ENCODE measurements at places on chromosomes 6 and 20.

- DNase-seq, result no peak
These were observed at the start of gene CCDC170 for GRCh38 chr6:151493804-151494234. TSS of gene CCDC170 (plus strand) at chr6:151494017. CDS start at chr6:151494129, 112 bp downstream.

- DNase-seq, result no peak
These were observed 261.4 kb upstream of the JARID2 start for GRCh38 chr6:14984519-14984853.

DNA sequence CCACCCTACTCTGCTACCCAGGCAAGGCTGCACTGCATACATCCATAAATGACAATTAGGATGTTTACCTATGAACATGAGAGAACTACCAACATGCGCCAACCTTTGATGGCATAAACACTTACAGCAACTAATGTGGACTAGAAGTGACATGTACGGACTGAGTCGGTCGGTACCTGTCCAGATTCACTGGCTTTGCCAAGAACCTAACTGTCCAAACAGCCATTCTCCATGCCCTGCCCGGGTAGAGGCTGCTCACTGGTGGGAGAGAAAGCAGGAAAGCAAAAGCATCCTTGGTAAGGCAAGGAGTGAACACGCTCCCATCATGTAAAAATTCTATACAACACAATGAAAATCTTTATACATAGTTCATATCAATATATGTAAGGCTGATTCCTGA lies 30.0 kb downstream of the SYNDIG1 start:
- DNase-seq, result no peak

DNA sequence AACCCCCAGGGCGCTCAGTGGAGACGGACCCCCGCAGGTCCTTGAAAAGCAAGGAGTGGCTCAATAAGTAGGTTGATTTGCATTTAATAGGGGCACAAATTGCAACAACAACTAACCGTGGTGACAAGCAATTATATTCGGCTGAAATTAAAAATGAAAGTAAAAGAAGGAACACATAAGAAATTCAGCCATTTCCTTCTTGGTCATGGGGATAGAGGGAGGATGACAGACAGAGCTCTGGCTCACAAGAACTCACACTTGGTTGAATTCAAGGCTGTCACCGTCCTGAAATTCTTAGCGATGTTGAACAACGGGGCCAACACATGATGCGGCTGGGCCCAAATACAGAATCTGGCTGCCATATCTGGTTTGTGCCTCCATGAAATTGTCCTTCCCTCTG lies 129.0 kb downstream of the EDN3 start:
- no peak for DNase-seq

DNA sequence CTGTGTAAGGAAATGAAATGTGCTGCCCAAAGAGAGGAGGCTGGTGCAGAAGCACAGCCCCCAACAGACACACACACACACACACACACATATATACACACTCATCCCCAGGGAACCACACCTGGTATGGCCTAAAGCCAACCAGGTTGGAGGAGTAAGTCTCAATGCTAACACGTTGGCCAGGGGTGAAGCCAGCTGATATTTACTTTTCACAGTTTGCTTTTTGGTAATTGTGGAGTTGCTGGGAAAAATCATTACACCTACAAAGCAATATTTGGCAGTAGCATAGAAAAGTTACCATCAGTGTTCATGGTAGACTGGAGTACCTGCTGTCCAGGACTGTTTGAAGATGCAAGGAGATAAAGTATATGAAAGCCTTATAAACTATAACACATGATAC lies 50.3 kb upstream of the NAA20 start:
- no peak for DNase-seq

DNA sequence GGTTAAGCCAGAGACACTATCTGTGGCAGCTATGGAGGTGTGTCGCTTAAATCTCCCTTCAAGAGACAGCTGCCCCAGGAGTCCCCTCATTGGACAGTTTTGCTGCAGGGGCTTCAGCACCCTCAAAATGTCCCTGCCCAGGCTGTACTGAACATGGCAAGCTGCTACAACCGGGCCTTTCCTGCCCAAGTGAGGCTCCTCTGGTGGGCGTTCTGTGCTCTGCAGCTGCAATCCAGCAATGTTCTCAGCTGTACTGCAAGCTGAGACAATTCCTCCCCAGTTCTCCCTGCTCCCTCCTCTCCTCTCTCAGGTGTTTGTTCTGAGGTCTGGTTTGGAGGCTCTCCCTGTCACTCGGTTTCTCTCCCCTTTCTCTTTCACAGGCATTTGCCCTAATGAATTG lies 190.8 kb upstream of the LAMP5 start:
- DNase-seq, result no peak

GRCh38 chr6:164185471-164185871 lies 771.0 kb downstream of the QKI start:
- no peak for DNase-seq

DNA sequence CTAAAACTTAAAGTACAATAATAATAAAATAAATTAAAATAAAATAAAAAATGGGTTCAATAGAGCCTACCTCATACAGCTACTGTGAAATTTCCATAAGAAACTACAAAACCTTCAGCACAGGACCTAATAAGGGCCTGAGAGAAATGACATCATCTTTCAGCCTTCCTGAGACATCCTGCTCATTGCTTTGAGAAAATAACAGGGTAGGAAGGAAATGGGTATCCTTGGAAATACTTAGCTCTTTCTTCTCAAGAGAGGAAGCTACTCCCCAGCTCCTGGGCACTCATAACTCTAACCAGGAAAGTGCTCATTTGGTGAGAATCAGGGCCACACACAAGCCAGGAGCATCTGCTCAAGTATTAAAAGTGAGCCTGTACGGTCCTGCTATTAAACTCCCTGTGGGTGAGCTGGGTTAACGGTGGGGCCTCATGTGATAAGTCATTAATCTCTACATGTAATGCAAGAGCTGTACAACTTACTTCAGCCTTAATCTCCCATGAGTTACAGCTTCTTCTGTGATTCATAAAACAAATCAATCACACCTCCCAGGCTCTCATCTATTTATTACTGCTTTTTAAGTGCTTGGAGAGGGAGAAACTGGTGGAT lies 141.4 kb downstream of the MAFB start:
- DNase-seq, result no peak

DNA sequence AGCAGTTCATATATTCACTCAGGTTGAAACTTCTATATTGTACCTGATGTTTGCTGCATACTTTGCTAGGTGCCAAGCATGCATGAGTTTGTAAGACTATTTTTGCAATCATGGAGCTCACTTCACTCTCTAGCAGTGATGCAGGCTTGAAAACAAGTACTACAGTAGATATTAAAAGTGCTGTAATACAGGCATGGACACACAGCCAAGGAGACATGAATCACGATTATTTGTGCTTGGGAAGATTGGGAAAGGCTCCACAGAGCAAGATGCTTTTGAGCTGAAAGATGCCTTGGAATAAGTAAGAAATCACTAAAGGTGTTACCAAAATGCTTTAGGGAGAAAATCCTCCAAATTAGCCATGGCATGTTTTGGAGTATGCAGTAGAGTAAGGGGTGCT lies 427.4 kb downstream of the UTRN start:
- DNase-seq, result no peak

- no peak for DNase-seq
These were observed 527.9 kb downstream of the DHX35 start for GRCh38 chr20:39489986-39490560.

DNA sequence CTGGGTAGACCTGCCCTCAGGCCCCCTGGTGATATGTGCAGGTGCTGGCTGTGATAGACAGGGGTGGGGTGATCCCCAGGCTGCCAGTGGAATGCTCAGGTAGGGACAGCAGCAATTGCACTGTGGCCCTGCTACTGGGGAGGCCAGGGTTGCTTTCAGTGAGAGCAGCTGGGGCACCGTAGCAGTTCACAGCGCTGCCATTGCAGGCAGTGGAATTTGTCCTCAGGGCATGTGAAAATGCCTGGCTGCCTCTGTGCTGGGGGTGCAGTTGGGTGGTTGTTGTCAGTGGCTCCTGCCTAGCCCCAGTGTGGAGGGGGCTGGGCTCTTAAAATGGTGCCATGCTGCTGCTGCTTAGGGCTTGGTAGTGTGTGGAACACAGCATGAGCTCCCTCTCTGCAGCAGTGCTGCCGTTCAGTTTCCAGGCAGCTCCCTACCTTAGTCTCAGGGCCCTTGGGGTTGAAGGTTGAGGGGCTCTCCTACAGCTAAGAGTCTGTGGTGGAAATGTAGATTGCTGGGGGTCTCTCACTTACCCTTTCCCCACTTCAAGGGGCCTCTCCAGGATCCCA lies 23.6 kb downstream of the GJA10 start:
- no peak for DNase-seq

DNA sequence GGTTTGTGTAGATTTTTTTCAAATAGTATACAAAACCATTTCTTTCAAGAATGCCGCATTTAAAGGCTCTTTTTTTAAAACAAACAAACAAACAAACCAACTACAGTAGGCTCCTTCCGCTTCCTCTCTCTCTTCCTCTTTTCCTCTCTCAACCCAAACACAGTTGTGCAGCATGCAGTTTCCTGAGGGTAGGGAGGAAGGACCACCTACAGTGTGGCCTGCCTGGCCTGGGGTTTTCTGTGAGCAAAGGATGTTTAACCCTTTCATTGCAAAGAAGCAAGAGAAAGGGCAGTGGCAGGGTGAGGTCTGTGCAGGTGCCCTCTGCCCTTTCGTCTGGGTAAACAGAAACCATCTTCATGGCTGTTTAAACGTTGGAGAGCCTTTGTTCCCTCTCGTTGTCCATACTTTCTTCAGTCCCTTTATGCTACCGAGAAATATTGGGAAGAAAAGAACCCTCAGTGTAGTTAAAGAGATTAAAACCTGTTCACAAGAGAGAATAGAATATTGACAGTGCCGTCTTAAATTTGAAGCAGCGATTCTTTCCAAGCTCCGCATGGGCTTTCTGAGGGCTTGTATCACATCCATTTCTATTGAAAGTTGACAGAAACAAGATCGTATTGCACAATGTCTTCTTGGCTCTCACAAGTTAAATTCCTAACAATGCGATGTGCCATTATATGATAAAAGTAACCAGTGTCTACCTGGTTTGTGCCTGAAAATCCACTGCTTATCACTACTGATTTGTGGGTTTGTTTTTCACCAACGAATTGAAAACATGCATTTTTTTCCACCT lies 215.5 kb upstream of the SNX9 start:
- no peak for DNase-seq

GRCh38 chr20:45629496-45630100 lies at the start of gene WFDC10A:
TSS of gene WFDC10A (plus strand) at chr20:45629739. CDS start at chr20:45629814, 75 bp downstream.
- DNase-seq, result no peak

DNA sequence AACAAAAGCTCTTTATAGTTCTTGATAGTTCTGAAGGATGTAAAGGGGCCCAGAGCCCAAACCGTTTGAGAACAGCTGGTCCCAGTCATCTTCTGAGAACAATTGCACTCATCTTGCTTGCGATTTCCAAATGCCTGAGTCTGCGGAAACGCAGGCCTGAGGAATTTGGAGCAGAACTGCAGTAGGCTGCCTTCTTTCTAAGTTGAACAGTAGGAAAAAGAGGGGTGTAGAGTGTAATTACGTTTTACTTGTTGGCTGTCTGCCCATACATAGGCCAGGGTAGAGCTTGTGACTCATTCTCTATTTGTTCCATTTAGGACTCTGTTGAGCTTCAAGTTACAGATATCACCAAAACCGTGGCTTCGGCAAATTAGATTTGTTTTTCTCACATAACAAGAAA lies 42.0 kb upstream of the KIF16B start:
- DNase-seq, result no peak

GRCh38 chr6:141077355-141078333 lies 1055.1 kb upstream of the GJE1 start:
- no peak for DNase-seq

- DNase-seq, result no peak
These were observed 7.8 kb upstream of the BTN3A1 start for GRCh38 chr6:26394289-26394688.

DNA sequence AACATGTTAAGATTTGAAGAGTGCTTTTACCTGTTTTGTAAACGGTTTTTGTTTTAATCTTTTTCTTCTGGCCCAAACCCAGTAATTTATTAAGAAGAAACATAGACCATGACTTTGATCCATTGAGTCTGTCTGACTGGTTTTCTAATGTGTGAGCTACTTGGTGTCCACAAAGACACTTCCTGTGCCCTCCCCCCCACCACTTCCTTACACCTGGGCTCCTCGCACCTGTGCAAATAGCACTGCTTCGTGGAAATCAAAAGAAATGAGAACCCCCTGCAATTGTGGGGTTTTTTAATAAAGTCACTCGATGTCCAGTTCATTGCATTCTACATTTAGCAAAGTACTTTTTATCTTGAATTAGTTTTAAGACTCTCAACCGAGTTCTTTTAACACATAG lies 65.5 kb downstream of the SMOC2 start:
- DNase-seq, result no peak

DNA sequence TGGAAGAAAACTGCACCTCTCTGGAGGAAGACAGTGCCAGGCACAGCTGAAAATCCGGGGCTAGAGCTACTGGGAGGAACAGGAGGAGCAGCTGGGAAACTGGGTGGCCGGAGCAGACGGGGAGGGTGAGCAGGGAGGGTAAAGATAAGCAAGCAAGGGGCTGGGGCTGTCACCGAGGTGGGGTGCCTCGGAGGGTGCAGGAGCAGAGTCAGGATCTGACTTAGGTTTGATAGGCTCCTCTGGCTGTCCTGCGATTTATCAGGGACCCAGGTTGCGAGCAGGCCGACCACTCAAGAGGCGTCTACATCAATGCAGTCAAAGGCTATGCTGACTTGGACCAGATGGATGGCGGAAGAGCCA lies 12.3 kb downstream of the TSHZ2 start:
- DNase-seq, result no peak

- no peak for DNase-seq
These were observed 54.3 kb upstream of the NFATC2 start for GRCh38 chr20:51596668-51597388.

- no peak for DNase-seq
These were observed 78.8 kb upstream of the CDH4 start for GRCh38 chr20:61173267-61173666.

- DNase-seq, result no peak
These were observed 11.1 kb upstream of the SLC16A10 start for GRCh38 chr6:111076024-111076695.

GRCh38 chr20:33843050-33843449 lies 31.9 kb downstream of the CHMP4B start:
- DNase-seq, result no peak

DNA sequence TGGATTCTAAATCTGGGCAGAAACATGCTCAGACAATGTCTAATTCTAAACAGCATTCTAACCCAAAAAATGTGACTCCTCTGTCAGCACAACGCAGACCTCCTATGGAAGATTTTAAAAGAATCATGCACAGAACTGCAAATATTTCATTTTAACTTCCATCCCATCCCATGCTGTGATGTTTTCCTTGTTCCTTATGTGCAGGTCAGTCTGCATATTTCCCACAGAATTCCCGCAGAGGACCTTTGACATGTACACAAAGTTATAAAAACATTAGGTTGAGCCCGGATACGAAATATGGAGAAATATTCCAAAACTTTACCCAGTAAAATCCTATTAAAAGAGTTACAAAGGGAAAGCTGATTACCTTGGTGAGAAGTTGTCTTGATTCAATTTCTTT lies 467.1 kb upstream of the EPHA7 start:
- DNase-seq, result no peak

DNA sequence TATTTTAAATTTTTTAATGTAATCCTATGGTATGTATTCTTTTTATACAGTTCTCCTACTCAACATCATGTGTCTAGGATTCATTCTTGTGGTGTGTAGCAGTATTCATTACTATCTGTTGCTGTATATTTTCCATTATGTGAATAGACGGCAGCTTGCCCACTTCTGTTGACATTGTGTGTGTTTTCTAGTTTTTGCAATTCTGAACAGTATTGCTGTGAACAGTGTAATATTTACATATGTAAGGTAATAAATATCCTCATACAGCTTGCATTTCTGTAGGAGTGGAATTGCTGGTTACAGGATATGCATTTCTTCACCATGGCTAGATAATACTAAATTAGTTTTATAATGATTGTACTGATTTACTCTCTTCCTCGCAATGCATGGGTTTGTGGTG lies 51.9 kb downstream of the SCAF8 start:
- DNase-seq, result no peak

- DNase-seq, result no peak
These were observed 189.9 kb downstream of the EYA4 start for GRCh38 chr6:133431031-133431430.

All from activated CD4-positive, alpha-beta T cell treated with anti-CD3 and anti-CD28 coated beads for 1 hour (primary cell).